Neural cell (in vitro differentiated cells): ENCODE measurements at places on chromosomes 7 and 10. TPM values are rescaled to one million over a fixed set of nuclear protein-coding genes. Genes with fewer than 3 reads are reported as not detected.

AZGP1 gene
- polyA plus RNA-seq: not detected in 2 replicates

CRHR2 gene
- polyA plus RNA-seq: 0.15 and 0.42 TPM in 2 replicates

MDFIC gene
- 0.85 and 5.0 TPM in 2 replicates for polyA plus RNA-seq

PNLIPRP1 gene
- not detected in 2 replicates for polyA plus RNA-seq

RSPH10B2 gene
- polyA plus RNA-seq: 0.22 TPM in 1 of 2 replicates, not detected in the other

CHRM2 gene
- 0.05 TPM in 1 of 2 replicates, not detected in the other for polyA plus RNA-seq

GTPBP10 gene
- 22.8 and 23.5 TPM in 2 replicates for polyA plus RNA-seq

MRLN gene
- not detected in 2 replicates for polyA plus RNA-seq
